Cortex of kidney (tissue), 1 donor: ENCODE measurements at places on chromosomes 6 and 20.

GRCh38 chr6:11865680-11866300 is 87.2 kb upstream of the ADTRP start:
- DNase-seq, result no peak

DNA sequence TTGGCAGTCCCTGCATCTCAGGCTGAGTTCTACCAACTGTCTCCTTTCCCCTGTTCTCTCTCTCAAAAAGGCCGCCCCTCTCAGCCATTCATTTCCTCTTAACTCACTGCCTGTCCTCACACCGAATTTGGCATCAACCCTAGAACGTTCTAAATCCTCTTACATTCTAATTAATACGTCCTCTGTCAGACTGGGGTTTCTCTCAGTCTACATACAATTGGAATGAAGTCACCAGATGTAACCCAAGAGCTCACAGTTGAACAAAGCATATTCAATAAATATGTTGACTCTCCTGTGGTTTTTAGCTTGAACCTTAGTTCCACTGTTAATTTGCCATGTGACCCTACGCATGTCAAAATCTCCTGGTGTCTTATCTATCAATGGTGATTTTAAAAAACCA is 269.6 kb downstream of the CLIC5 start:
- no peak for DNase-seq

DNA sequence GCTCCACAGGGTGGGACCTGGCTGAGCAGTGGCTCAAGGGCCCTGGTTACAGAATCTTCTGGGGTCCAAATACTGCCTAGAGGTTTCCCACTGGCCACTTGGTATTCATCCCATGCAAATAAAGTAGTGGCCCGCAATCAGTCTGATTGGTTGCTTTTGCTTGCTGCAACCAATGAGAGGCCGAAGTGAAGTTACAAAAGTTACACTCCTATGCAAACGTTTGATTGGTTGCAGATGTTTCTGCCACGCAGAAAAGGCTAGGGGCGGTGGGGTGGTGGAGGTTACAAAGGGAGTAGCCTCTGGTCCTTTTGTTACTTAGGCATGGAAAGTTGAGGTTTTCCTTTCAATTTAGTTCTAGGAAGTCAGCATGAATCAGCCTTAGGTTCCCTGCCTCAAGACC is 3.6 kb upstream of the NHLRC1 start:
- no peak for DNase-seq

GRCh38 chr6:150276168-150276936 is 92.5 kb upstream of the IYD start:
- DNase-seq, result no peak

GRCh38 chr6:11214901-11215300 is 17.6 kb downstream of the NEDD9 start:
- no peak for DNase-seq

DNA sequence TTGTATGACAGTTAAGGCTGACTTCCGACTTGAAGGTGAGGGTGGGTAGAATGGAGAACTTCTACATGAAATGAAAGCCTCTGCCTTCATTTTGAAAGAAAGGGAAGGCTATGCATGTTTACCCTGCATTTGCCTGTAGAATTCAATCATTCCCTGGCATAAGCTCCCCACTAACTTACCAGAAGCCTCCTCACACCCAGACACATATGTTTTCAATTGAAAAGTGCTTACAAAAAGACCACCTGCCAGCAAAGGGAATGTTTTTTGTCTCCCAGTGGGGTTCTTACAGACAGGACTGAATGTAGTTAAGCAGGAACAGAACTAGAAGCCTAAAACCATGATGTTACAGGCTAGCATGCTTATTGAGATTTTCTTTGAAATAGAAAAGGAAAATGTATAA is 392.1 kb upstream of the HSF2 start:
- no peak for DNase-seq

DNA sequence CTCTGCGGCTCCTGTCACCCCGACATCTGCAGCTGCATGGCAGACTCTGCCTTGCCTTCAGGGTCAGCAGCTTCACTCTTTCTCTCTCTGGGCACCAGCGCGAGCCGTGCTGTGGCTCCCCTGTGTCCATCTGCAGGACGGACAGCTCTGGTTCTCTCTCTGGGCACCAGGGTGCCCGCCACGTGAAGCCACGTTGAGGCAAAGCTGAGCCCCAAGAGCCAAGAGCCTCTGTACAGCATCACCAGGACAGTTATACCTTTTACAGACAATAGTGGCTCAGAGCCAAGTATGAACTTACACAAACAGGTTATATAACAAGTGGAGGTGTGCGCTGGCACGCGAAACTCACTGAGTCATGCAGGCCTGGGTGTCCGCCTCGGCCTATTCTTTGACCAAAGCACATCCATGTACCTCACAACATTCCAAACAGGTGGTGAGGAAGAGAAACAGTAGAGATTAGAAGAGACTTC is 50.8 kb downstream of the FAM50B start:
- DNase-seq, result no peak

- DNase-seq, result no peak
Measured at GRCh38 chr6:116396441-116396840, 25.7 kb downstream of the DSE start.

- no peak for DNase-seq
Measured at GRCh38 chr6:166640342-166641043, 13.4 kb upstream of the RPS6KA2 start.

- no peak for DNase-seq
Measured at GRCh38 chr6:144194293-144194810, 44.0 kb downstream of the STX11 start.

DNA sequence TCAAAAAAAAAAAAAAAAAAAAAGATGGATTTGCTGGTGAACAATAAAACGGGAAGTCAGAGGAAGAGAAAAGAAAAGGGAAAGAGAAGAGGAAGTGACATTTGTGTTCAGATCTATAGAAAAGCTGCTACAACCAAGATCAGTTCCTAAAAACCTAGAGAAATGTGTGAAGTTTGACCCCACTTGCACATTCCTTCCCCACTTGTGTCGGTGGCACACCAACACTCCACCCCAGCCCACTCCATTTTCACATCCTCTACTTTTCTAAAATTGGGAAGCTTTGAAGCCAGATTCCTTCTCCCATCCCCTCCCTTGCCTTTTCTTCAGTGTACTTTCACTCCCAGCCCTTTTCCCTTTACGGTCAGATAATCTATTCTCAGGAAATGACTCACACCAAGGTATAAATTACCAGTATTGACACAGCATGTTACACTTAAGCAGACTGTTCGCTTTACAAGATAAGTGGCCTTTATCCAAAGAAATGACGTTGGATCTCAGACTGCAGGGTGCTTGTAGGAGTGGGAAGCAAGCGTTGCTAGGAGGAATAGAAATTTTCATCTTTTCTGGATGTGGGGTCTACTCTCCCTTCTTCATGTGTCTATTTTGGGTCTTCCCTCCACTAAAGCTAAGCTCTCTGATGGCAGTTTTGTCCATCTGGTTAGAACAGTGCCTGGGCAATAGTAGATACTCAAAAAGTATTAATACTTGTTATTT is 92.5 kb upstream of the ADGRF1 start:
- DNase-seq, result no peak

GRCh38 chr6:21323577-21323976 is 270.0 kb upstream of the SOX4 start:
- DNase-seq, result no peak

DNA sequence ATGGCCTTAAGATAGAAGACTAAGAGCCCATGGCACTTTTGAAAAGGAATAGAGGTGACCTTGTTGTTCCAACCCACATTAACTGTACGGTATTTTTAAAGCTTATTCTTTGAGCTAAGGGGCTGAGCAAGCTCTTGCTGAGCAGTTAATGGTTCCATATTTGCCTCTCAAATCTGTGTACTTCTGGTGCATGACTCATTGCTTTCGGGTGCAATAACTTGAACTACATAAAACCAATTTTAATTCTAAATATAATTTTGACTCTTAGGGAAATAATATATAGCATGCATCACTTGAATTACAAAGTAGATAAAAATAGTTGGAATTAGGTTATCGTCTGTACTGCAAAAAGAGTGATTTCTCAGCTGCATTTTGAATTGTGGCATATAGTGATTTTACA is 348.1 kb upstream of the CITED2 start:
- no peak for DNase-seq

- DNase-seq, result no peak
Measured at GRCh38 chr6:151018911-151019782, 153.6 kb downstream of the MTHFD1L start.

DNA sequence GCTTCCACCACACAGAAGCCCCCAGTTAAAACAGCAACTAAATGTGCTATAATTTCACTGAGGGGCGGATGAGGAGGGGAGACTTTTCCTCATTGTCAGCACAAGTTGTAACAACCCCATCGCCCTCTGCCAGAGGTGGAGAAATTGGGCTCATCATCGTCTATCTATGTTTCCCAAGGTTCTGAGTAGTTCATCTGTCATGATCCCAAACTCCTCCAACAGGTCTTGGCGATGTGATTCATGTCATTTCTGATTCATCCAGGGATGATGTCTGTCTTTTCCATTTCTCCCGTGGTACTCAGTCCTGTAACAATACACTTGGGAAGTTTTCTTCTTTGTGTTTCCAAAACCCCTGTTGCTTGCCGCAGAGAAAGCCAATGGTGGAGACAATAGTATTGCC is 51.0 kb downstream of the TFAP2A start:
- DNase-seq, result no peak

DNA sequence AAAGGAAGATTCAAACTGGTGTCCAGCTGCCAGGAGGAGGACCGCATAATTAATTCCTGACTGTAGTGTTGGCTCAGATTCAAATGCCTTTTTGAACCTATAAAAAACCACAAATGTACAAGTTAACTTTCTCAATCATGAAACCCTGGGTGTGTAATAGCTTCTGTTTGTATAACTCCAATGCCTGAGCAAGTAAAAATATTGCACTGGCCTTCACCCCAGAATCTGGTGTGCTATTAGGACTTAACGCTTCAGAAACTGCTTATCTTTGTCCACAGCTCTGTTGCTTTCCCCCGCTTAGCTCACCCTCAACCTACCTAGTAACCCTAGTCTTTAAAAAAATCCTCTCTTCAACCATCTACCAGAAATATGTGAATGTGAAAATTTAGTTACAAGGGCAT is 119.1 kb upstream of the MAP7 start:
- no peak for DNase-seq

DNA sequence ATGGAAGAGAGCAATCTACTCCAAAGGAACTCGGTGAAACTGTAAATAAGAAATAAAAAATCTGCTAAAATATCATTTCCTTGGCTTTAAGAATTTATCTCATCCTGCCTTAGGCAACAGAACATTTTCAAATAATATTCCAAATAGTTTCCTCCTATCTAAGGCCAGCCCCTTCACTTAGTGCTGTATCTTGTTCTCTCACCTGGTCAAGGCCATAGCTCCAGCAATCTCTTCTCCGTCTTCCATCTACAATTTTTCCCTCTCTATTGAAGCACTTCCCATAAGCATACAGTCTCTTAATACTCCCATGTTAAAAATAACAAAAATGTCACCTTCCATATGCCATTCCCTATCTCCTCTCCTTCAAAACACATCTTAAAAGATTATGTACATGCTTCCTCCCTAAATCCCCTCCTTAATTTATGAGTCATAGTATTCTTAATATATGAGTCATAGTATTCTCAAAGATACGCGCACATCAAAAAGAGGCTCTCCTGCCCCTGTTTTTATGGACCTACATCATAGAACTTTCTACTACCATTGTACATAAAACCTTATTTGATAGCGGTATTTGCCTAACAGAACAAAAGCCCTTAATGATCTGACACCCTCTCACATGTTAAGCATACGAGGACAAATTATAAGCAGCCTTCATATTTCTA is 146.9 kb downstream of the PDE10A start:
- DNase-seq, result no peak

- DNase-seq, result no peak
Measured at GRCh38 chr20:25056690-25057233, 1.2 kb downstream of the ACSS1 start.

- no peak for DNase-seq
Measured at GRCh38 chr6:105872249-105872648, 213.9 kb upstream of the PRDM1 start.

DNA sequence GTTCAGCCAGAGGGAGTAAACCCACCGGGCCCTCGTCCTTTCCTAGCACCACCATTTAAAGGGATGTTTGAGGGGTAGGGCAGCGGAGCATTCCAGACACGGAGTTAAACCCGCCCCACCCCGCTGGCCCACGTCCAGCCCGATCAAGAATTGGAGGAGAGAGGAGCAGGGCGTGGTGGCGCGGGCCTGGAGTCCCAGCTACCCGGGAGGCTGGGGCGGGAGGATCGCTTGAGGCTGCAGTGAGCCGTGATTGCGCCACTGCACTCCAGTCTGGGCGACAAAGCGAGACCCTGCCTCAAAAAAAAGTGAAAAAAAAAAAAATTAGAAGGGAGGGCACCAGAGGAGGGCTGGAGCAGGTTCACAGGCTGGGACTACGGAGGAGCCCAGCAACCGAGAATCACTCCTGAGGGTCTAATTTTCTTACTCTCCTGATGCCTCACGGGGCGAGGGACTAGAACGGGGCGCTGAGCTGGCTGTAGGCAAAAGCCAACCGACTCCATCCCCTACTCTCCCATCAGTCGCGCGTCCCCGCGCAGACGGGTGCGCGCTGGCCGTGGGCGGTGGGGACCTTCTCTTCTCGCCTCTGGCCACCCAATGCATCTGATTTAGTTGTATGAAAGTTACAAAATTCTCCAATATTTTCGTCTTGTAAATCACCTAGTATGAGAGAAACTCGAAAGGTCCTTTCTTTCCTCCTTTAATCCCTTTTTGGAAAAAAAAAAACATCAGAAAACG is 6.1 kb upstream of the HSPA1B start:
- DNase-seq, result no peak

DNA sequence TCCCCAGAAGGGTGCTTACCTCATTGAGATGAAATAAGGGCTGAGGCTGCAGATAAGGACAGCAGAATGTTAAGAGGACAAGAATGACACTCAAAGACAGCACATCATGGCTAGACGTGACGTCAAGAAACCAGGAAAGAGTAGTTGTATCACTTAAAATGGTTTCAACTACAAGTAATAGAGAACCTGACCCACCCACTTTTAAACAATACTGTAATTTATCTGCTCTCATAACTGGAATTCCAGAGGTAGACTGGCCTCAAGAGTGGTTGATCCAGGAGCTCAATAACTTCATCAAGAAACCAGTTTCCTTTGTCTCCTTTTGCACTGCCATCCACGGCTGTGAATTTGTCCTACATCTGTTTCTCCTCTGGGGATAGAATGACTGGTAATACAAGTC is 187.1 kb downstream of the EYA4 start:
- no peak for DNase-seq

DNA sequence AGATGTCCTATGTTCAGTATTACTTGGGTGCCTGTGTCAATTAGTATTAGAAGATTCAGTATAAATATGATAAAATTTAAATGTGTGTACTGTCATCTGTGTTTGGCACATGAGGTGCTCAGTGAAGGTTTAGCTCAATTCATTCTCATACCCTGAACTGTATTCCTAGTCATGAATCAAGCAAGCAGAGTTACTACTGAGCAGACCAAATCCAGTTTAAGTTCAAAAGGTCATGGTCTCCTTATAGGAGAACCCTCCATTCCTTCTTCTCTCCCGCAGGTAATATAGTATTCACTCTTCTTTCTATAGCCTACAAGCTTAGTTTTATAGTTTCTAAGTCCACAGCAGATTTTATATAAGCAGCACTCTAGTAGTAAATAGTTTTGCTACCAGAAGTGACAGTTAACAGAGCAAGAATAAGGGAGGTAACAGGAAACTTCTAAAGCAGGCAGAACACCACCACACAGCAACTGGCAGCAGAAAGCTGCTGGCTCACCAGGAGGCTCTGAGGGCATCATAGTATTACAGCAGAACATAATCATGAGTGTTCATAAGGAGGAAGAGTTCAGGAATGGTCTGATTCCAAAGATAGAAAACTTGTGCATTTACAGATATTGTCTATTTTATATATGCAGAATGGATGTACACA is 133.2 kb downstream of the SLC16A10 start:
- DNase-seq, result no peak

GRCh38 chr20:41738604-41739206 is 120.5 kb upstream of the CHD6 start:
- no peak for DNase-seq
